ENCODE measurements at places on chromosomes 3 and 15.

- DNase-seq, result no peak
These were observed 148.8 kb downstream of the SCAPER start for GRCh38 chr15:76756381-76756780.

GRCh38 chr3:123817413-123817812 is 66.7 kb downstream of the MYLK start:
- no peak for DNase-seq

GRCh38 chr3:3102751-3103150 is 7.4 kb downstream of the IL5RA start:
- DNase-seq, result no peak

GRCh38 chr15:62878070-62878469 is 164.5 kb upstream of the TPM1 start:
- DNase-seq, result no peak

GRCh38 chr3:9946112-9947024 is 5.8 kb downstream of the PRRT3 start:
- peak; percentile 41 for DNase-seq

GRCh38 chr3:60555686-60556354 is 695.4 kb downstream of the FHIT start:
- DNase-seq, result peak; percentile 9

DNA sequence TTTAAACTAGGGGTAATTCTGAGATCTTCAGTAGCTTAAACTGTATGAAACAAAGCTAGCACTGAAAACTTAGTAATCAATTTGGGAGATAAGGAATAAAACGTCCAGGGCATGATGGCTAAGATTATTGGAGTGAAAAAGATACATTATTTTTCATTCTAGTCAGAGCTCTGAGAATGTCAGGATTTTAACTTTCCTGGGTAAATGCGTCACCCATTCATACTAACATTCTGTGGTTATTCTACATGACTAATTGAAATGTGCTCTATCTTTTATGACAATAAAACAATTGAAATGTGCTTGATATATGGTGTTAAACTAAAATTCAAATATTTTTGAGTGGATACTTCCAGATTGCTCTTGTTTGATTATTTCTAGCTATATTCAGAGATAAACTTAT is 626.0 kb downstream of the EDEM1 start:
- no peak for DNase-seq

GRCh38 chr3:171257251-171258203 is 202.7 kb downstream of the TNIK start:
- no peak for DNase-seq

GRCh38 chr15:77099741-77100463 is 29.0 kb upstream of the TSPAN3 start:
- DNase-seq, result no peak

GRCh38 chr3:161108840-161109239 is 3.7 kb upstream of the B3GALNT1 start:
- DNase-seq, result no peak

DNA sequence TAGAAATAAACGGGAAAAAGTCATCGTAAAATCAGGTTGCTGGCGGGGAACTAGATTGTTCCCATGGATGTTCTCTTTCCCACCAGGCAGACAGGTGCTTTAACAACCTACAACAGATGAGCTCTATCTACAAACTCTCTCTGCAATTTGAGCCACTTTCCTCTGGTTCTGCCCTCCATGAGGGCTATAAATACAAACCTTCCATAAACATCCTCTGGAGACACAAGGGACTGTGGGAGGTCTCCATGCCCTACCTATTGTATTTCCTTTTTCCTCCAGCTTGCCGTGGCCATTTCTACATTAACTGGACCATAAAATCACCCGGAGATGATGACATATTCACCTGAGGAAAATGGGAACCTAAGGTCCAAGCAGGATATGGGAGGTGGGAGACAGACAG is 151.1 kb downstream of the GABRB3 start:
- DNase-seq, result no peak

GRCh38 chr3:57752307-57752706 is 3.8 kb upstream of the SLMAP start:
- no peak for DNase-seq

DNA sequence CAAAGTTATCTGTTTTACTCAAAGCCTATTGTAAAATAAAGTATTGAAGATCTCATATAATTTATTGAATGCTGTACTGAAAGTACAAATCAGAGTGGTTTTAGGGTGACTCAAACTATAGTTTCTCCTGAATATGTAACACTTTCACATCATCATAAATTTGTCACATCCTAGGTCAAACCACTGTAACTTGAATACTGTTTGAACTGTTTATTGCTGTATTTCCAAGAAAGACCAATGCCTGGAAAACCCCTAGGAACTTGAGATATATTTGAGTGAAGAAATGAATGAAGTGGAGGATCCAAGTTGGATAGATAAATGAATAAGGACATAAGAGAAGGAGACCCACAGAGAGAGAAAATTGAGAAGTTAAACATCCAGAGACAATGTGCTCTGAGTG is 348.2 kb downstream of the GRM7 start:
- no peak for DNase-seq

- DNase-seq, result no peak
These were observed 1.9 kb upstream of the WNT7A start for GRCh38 chr3:13881536-13882410.

DNA sequence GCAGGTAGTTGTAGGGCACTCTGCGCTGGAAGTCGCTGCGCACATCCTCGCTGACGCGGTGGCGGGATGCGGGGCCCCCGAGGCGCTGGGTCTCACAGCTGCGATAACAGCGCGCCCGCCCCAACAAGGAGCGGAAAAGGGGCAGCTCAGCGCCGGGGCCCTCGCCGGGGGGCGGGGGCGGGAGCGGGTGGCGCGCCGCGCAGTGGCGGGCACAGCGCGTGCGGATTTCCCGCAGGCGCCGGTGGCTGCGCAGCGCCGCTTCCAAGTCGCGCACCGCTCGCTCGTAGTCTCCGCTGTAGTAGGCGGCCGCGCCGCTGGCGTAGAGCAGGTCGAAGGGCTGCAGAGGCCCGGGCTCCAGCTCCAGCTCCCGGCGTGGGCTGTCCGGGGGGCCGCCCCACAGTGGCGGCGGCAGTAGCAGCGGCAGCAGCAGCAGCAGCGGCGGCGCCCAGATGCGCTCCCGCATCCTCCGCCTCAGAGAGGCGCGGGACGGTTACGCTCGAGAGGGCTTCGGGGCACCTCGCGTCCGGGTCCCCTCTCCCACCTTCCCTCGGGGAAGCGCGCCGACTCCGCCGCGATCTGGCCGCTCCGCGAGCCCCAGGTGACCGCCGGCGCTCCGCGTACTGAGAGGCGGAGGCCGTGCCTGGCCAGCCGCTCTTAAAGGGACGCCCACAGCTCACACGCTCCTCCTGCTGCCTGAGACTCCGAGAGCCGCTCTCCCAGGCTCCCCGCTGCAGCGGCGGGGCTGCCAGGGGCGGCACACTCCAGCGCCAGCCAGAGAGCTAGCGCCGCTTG is at the start of gene P3H2:
Gene P3H2 (minus strand): TSS at position 629 of the 792 bp plus-strand sequence. CDS start 166 bp downstream, at position 463.
- peak; percentile 81 for DNase-seq

All from hematopoietic multipotent progenitor cell (in vitro differentiated cells).